ENCODE measurements at places on chromosomes 16 and 17.

DNA sequence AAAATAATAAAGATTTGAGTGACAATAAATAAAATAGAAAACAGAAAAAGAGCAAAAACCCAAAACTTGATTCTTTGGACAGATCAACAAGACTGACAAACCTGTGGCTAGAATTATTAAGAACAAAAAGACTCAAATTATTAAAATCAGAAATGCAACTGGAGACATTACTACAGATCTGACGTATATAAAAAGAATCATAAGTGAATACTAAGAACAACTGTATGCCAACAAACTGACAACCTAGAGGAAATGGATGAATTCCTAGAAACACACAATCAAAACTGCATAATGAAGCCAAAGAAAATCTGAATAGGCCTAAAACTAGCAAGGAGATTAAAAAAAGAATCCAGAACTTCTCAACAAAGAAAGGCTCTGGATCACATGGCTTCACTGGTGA is 47.4 kb downstream of the NETO2 start:
- no peak for DNase-seq

DNA sequence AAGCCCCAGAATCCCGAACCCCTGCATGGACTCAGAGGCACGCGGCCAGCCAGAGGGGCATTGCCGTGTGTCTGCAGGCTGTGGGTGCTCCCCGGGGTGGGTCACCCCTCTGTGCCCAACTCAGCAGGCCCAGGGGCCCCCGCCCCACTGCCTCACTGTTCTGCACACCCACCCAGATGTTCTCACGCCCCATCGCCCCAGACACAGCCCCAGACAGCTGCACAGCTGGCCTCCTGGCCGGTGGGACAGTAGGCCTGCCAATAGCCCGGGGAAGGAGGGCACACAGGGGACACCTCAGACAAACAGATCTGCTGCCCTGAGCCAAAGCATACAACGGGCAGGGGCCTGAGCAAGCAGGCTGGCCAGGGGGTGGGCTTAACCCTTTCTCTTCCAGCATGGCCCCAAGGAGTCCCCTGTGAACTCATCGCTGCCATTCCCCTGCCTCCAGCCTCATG is 27.6 kb upstream of the NXPH3 start:
- no peak for DNase-seq

GRCh38 chr17:17763734-17764133 is 73.1 kb downstream of the SREBF1 start:
- DNase-seq = no peak

- no peak for DNase-seq
Observed at GRCh38 chr16:12043953-12044352, 67.4 kb downstream of the SNX29 start.

GRCh38 chr16:86960266-86960665 is 356.9 kb downstream of the C16orf95 start:
- no peak for DNase-seq

- DNase-seq = no peak
Observed at GRCh38 chr16:72105978-72106377, 12.3 kb downstream of the DHX38 start.

- DNase-seq = no peak
Observed at GRCh38 chr17:80925688-80926335, 65.8 kb upstream of the CHMP6 start.

GRCh38 chr17:48254896-48255295 is 147.3 kb downstream of the SNX11 start:
- no peak for DNase-seq

- DNase-seq = no peak
Observed at GRCh38 chr17:72906306-72906705, 186.2 kb downstream of the SLC39A11 start.

DNA sequence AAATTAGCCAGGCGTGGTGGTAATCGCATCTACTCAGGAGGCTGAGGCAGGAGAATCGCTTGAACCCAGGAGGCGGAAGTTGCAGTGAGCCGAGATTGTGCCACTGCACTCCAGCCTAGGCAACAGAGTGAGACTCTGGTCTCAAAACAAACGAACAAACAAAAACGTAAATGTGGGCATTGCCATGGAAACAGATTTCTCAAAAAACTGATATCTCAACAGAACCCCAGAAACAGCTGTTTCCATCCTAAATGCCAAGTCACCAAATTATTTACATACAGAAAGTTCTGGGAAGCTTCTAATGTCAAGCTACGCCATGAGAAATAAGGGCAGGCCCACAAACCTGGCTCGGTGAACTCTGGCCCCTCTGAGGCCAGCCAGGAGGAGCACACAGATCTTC is 16.0 kb upstream of the ZNF689 start:
- no peak for DNase-seq

DNA sequence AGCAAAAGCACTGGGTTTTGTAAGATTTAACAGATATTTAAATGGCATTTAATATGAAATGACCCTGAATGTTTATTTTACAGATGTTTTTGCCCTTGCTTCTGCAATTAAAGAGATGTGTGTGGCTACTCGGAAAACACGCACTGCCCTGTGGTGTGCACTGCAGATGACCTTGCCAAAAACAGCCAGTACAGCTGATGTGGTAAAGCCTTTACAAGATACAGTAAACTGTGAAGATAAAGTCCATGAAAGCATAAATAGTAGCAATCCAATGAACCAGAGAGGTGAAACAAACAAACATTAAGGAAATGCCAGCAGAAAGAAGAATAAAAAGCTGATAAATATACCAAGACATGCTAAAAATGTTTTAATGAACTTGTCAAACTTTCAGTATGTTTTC is 15.7 kb downstream of the CCDC43 start:
- no peak for DNase-seq
